ENCODE measurements at places on chromosomes 12 and 14.

- DNase-seq = no peak
Measured at GRCh38 chr12:103960616-103961227, 5.0 kb upstream of the TDG start.

- DNase-seq = peak; percentile 54
Measured at GRCh38 chr12:121980191-121980891, 41.3 kb upstream of the BCL7A start.

GRCh38 chr14:71555654-71556559 lies 376.3 kb upstream of the RGS6 start:
- peak; percentile 50 for DNase-seq

DNA sequence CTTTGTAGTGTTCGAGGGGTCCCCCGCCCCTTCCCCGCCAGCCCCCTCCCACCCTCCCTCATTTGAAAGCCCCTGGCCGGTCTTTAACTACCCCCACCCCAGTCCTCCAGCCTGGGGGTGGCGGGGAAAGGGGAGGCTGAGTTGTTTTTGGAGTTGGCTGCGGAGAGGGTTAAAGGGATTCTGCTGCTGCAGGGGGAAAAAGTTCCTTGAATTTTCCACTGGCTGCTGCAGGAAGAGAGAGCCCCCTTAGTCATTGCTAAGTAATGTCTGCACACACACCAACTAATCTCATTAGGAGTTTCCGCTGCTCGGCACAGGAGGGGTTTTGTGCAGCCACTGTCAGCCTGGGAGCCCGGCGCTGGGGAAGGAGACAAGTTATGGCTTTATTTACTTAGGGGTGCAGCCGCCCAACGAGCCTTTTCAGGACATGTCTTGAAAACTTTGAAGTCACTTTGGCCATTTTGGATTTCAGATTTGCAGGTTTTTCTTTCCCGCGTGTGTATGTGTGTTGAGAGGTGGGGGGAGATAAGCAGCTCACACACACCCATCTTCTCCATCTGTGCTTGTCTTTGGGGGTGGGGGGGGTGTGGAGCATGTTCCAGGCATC lies 1.8 kb downstream of the ELK3 start:
- no peak for DNase-seq

DNA sequence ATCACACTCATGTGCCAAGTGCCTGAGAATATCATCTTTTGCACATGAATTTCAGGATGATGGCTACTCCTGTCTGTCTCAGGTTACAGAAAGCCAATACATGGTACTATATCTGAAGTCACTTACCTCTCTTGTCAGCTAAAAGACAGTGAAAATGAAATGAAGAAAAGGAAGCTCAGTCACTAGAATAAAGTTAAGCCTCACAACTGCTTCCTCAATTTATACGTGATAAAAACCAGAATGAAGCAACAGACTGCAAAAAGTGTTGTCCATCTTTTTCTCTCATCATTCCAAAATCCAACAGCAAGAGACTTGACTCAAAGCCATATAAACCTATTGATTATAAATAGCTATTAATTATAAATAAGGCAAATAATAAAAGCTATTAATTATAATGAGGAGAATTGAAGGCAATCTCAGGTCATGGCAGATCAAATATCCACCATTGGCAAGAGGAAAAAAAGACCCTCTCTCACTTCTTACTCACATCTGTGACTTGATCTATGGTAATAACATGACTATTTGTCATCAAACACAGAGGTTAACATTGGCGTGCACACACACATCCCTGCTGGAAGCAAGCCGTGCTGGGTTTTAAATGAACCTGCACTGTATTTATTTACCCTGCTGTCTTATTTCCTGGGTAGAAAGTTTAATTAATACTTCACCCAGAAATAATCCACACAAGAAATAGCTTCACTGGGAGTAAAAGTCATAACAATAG lies 10.0 kb downstream of the NIN start:
- DNase-seq = no peak

DNA sequence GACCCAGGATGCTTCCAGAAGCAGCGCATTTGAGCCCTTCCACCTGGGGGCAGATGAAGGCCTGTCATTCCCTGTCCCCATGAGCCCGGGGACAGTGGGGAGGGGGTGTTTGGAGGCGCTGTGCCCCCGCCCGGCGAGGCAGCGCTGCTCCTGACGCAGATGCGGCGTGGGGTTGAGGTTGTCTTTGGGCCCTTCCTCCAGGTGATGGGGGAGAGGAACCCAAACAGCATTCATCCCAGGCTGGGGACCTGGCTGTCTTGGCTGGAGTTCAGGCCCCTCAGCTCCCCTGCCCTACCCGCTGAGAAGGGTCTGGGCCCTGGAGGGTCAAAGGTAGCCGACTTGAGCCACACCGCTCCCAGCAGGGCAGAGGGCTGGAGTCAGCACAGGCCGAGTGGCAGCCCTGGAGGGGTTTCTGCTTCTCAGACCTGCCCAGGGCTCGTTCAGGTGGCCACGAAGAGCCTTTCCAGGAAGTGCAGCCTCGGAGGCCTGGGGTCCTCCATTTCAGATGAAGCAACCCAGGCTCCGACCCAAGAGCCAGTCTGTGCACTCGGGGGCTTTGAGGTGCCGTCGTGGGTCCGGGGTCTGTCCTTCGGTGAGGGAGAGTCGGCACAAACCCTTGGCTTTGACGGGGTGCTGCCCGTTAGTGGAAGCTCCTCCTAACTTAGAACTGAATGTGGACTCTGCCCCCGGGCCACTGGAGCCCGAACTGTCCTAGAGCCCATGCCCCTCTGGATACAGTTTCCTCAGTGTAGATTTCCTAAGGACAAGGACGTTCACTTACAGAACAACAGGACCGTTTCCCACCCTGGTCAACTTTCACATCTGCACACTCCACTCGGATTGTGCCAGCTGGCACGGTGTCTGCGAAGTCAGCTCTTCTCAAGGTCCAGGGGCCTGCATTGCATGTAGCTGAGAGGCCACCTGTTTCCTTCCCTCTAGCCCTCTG lies 16.1 kb downstream of the ACADS start:
- no peak for DNase-seq

DNA sequence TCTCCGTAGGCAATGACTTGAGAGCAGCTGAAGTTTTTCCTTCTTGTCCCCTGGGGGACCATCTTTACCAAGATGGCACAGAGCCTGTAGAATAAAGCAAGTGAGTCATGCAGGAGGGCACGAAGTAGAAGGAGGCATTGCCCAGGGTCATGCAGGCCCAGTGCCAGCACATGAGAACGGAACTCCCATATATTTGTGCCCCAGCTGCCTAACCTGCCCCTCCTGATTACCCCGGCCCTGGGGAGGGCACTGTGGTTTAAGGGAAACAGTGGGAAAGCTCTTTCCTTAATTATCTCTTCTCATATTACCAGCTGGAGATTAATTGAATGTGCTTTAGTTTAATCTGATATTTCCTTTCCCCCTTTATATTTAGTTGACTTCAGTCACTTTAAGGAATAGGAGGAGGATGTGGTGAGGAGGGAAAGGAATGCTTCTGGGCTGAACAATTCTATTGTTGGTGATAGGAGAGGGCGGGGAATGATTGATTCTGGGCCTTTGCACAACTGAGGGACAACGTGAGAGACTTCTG lies 51.9 kb downstream of the RASSF8 start:
- no peak for DNase-seq

GRCh38 chr12:41409628-41410027 lies 221.5 kb downstream of the PDZRN4 start:
- DNase-seq = no peak

DNA sequence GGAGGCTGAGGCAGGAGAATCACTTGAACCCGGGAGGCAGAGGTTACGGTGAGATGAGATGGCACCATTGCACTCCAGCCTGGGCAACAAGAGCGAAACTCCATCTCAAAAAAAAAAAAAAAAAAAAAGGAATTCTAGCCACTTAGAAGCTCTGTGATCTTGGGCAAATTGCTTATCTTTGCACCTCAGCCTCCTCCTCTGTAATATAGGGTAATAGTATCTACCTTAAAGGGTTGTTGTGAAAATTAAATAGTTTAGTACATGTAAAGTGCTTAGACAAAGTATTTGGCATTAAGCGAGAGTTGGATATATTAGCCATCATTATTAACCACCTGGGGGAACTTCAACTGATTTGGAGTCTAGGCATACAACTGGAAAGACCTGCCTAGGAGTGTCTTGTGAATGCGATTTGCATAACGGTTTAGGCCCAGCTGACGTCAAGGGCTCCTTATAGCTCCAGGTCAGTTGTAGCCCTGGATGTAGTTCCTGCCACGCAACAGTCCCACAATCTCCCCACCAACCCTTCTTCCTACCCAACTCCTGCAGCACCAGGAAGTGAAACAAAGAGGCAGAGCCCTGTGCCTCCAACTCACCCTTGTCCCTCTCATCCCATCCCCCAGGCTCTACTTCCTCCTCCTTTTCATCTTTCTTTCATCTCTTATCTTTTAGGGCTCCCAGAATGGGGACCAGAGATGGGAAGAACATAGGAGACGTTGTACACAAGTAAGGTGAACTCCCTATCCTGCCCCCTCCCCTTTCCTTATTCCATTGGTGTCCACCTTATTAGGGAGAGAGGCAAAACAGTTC lies 2.1 kb upstream of the IL23A start:
- DNase-seq = peak; percentile 60

- no peak for DNase-seq
Measured at GRCh38 chr12:25583545-25583944, 30.5 kb upstream of the LMNTD1 start.

- no peak for DNase-seq
Measured at GRCh38 chr14:69580009-69580577, 5.4 kb upstream of the CCDC177 start.

- DNase-seq = no peak
Measured at GRCh38 chr14:70020352-70021170, 141.3 kb downstream of the SMOC1 start.

GRCh38 chr12:89497005-89497404 lies 27.6 kb downstream of the GALNT4 start:
- DNase-seq = no peak

DNA sequence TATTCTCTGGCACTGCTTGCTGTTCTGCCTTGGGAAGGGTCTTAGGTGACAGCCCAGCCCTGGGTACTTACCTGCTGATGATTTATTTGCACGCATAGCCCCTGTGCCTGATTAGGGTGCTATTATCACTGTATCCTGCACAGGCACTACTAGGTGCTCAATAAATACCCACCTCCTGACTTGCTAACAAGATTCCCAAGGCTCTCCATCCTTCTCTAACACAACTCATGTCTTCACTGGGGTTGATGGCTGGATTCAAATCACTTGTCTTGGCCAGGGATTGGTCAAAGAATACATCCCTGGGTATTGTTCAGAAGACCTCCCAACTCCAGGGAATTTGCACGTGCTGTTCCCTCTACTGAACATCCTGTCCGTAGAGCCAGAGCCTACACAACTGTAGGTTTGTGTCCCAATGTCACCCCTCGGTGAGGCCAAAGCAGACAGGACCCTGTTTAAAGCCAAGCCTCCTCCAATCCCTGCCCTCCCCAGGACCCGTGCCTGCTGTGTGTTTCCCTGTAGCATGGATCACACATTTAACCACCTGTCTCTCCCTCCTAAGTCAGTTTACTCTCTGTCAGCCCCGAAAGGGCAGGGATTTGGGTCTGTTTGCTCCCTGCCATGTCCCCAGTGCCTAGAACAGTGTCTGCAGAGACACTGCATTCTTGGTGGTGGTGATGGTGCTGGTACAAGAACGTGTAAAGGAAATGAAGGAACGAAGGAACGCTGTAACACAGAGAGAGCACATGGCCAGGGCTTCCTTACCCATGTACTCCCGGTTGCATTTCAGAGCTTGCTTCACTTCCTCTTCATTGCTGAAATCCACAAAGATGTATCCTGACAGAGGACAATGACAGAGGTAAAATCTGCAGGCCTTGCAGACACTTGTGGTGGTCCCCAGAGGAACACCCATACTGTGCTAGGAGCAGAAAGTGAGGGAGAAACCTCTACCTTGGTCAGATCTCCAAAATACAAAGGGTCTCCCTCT lies 16.5 kb downstream of the RBM19 start:
- DNase-seq = no peak

GRCh38 chr12:96486751-96487613 lies 2.4 kb upstream of the CFAP54 start:
- DNase-seq = no peak

DNA sequence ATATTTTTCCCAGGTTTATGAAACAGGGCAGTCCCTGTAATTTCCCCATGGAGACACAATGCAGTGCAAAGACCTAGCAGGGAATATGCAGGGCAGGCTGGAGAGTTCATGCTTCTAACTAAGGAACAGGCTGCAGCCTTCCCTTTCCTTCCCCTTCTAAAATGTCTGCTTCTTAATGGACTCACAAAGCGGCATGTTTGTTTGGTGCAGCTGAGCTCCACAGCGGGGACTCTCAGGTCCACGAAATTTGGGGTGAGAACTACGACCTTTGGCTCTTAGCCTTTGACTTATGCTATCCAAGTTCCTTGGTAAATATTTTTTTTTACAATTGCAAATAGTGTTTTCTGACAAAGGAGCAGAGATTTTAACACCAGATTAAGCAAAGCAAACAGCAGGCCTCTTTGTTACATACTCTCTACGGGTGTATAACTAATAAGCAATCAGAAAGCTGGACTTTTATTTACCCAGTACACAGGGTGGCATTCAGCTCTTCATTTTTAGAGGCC lies 323.6 kb downstream of the ZFP36L1 start:
- DNase-seq = no peak

- DNase-seq = no peak
Measured at GRCh38 chr14:104284107-104284592, 145.8 kb downstream of the KIF26A start.

- DNase-seq = no peak
Measured at GRCh38 chr12:59056966-59057365, 136.7 kb upstream of the LRIG3 start.

GRCh38 chr12:96212456-96213375 lies 18.5 kb downstream of the ELK3 start:
- no peak for DNase-seq

DNA sequence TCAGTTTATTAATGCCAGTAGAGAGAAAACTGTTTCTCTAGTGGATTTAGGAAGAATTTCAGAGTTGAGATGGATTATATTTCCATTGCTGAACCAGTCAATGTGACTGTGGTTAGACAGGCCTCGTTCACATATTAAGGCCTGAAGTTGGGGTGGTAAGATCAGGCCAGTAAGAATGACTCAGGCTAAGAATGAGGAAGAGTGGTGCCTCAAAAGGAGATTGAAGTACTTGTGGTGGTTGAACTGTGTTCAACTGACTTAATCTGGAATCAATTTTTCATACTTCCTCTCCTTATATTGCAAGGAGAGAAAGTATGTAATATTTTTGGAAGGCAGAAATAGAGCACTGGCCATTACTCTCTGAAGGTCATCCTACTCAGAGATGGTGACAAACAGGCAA lies 37.8 kb upstream of the ATF7IP start:
- peak; percentile 4 for DNase-seq

GRCh38 chr12:75437564-75437963 lies 43.0 kb upstream of the GLIPR1 start:
- DNase-seq = peak; percentile 22

Measured in CD4-positive, alpha-beta T cell treated with Interferon gamma for 1 hour (primary cell).